Uterus (tissue), 4 donors: ENCODE measurements at places on chromosomes 12 and 14. TPM values are rescaled to one million over a fixed set of nuclear protein-coding genes. Genes with fewer than 3 reads are reported as not detected.

Gene PLCZ1
- total RNA-seq: not detected

Gene ADCY4
- 65.1 TPM for total RNA-seq

Gene MYF6
- not detected for total RNA-seq

Gene IFNG-AS1
- not detected for total RNA-seq

Gene ATP2B1
- total RNA-seq: 35.5 TPM

Gene MMP17
- total RNA-seq: 0.26 TPM

Gene PRH2
- not detected for total RNA-seq

Gene MGAT4C
- under 0.01 TPM for total RNA-seq

Gene RNFT2
- 4.7 TPM for total RNA-seq

Gene BDKRB2
- total RNA-seq: 4.6 TPM

Gene METTL3
- 47.4 TPM for total RNA-seq

Gene GDF3
- total RNA-seq: not detected

DNA sequence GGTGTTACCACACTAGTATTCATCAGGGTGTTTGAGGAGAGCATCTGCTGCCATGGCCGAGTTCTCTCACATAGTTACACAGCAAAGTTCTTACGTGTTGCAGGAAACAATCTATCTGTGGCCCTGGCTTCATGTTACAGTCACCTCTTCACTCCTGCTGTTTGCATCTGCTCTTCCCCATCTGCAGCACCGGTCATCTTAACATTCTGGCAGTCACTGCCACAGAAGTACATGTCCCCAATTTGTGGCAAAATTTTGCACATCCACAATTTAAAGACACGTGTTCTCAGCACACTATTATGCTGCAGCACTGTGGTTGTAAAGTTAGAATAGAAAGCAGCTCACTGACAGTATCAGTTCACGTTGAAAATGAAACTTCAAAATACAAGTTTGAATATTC lies 23.2 kb downstream of the MAPK1IP1L start:
- DNase-seq: no peak
- H3K4me1 ChIP-seq: no peaks in the 10 kb centered on the region
- H3K27ac ChIP-seq: no peak overlapping the region
- no peaks in the 10 kb centered on the region for H3K27me3 ChIP-seq
- no peaks in the 10 kb centered on the region for H3K36me3 ChIP-seq
- H3K4me3 ChIP-seq: no peak overlapping the region

- H3K27ac ChIP-seq: no peak overlapping the region
- H3K4me3 ChIP-seq: no peak overlapping the region
- no peaks in the 10 kb centered on the region for H3K27me3 ChIP-seq
- H3K36me3 ChIP-seq: no peaks in the 10 kb centered on the region
- no peaks in the 10 kb centered on the region for H3K4me1 ChIP-seq
- DNase-seq: no peak
These were observed 17.2 kb downstream of the ADGRD1 start for GRCh38 chr12:130970908-130971233.

- peak overlapping the region; percentile 57 for H3K27ac ChIP-seq
- H3K4me3 ChIP-seq: no peak overlapping the region
- peak; percentile 69 for DNase-seq
- H3K36me3 ChIP-seq: no peaks in the 10 kb centered on the region
- H3K4me1 ChIP-seq: peaks cover 27% of the 10 kb centered on the region
- H3K27me3 ChIP-seq: no peaks in the 10 kb centered on the region
These were observed 63.9 kb downstream of the NUAK1 start for GRCh38 chr12:106074706-106075392.

DNA sequence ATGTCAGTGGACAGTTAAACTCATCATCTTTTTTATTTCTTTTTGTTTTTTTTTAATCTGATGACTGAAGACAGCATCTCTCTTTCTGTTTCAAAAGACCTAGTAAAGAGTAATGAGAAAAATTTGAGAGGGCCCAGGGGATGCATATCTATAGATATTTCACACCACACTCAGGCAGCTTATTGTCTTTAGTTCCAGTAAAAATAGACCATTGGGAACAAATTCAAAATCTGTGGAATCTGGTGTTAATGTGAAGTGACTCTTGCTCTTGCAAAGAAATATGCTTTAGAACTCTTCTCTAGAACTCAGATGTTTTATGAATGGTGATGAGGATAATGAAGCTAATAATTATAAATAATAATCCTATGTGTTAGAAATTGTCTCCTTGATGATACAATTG lies 214.5 kb upstream of the ATP2B1 start:
- H3K4me3 ChIP-seq: no peak overlapping the region
- H3K27me3 ChIP-seq: no peaks in the 10 kb centered on the region
- no peaks in the 10 kb centered on the region for H3K36me3 ChIP-seq
- no peak overlapping the region for H3K27ac ChIP-seq

GRCh38 chr14:51596488-51597117 lies 55.1 kb upstream of the FRMD6 start:
- peak overlapping the region; percentile 85 for H3K27ac ChIP-seq
- H3K27me3 ChIP-seq: no peaks in the 10 kb centered on the region
- no peaks in the 10 kb centered on the region for H3K4me1 ChIP-seq
- DNase-seq: no peak
- H3K4me3 ChIP-seq: no peak overlapping the region

DNA sequence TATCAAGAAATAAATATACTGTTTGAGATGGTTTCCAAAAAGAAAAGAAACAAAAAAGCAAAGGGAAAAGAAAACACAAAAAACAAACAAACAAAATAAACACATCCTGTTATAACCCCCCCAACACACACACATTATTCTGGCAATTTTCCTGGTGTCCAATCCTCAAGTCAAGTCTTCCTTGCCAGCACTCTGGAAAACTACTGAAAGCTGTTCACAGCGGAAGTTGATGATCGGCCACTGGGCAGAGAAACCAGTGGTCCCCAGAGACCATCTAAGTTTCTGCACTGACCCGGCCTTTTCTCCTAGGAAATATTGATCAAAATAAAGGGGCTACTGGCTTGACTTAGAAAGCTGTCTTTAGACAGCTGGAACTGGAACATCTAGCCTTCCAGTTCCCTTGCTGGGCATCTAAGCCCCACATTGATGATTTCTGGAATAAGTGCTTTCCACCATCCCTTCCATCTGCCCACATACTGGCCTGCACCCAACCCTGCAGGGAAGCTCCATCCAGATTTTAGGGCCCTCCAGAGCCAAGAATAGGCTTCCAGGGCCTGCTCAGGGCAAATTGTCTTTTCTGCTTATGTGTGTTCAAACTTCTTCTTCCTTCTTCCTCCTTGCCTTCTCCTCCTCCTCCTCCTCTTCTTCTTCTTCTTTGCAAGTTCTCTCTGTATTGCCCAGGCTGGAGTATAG lies 11.6 kb upstream of the PPP1CC start:
- H3K27ac ChIP-seq: no peak overlapping the region
- no peaks in the 10 kb centered on the region for H3K36me3 ChIP-seq
- peak; percentile 25 for DNase-seq
- H3K4me1 ChIP-seq: no peaks in the 10 kb centered on the region

- no peaks in the 10 kb centered on the region for H3K36me3 ChIP-seq
- no peaks in the 10 kb centered on the region for H3K4me1 ChIP-seq
- no peaks in the 10 kb centered on the region for H3K27me3 ChIP-seq
- H3K4me3 ChIP-seq: no peak overlapping the region
- no peak overlapping the region for H3K27ac ChIP-seq
These were observed 739.7 kb downstream of the SLC6A15 start for GRCh38 chr12:84172823-84173424.

- H3K4me1 ChIP-seq: peaks cover 13% of the 10 kb centered on the region
- no peak overlapping the region for H3K27ac ChIP-seq
- H3K27me3 ChIP-seq: no peaks in the 10 kb centered on the region
- no peak for DNase-seq
- H3K4me3 ChIP-seq: no peak overlapping the region
- no peaks in the 10 kb centered on the region for H3K36me3 ChIP-seq
These were observed 274.5 kb downstream of the MED13L start for GRCh38 chr12:116002890-116003536.

DNA sequence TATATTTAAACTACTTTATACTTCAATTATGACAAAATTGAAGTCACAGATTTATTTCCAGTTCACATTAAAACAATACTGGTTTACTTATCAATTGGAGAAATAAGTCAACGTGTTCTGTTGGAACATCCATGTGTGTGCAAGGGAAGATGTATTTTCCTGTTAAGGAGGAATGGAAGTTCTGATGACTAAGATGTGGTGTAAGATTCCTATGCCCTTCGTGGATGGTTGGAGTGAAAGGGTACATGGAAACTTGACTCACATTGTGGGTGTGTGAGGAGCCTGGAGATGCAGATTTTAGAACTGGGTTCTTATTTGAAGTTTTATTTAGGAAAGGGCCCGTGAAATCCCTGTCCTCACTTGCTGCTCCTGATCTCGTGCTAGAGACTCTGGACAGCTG lies 95.3 kb downstream of the CATSPERB start:
- no peak overlapping the region for H3K4me3 ChIP-seq
- H3K27me3 ChIP-seq: no peaks in the 10 kb centered on the region
- no peaks in the 10 kb centered on the region for H3K36me3 ChIP-seq
- H3K27ac ChIP-seq: no peak overlapping the region

DNA sequence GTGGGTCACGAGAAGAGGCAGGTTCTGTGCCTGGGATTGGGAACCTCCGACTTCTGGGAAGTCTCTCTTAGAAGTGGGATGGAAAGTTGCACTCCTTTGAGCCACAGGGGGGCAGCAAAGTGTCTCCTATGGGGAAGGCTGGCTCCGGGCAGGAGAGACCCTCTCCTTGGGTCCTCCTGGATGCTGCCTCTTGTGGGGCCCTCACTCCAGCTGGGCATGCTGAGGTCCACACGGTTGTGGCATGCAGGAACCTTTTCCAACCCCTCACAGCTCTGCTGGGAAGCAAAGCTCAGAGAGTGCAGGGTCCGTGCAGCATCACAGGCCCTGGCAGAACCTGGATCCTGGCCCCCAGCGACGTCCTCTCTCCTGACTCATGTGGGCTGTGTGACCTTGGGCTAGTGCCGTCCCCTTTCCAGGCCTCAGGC lies 17.4 kb downstream of the SDSL start:
- no peaks in the 10 kb centered on the region for H3K4me1 ChIP-seq
- H3K27ac ChIP-seq: no peak overlapping the region
- DNase-seq: no peak
- H3K4me3 ChIP-seq: no peak overlapping the region
- no peaks in the 10 kb centered on the region for H3K36me3 ChIP-seq

DNA sequence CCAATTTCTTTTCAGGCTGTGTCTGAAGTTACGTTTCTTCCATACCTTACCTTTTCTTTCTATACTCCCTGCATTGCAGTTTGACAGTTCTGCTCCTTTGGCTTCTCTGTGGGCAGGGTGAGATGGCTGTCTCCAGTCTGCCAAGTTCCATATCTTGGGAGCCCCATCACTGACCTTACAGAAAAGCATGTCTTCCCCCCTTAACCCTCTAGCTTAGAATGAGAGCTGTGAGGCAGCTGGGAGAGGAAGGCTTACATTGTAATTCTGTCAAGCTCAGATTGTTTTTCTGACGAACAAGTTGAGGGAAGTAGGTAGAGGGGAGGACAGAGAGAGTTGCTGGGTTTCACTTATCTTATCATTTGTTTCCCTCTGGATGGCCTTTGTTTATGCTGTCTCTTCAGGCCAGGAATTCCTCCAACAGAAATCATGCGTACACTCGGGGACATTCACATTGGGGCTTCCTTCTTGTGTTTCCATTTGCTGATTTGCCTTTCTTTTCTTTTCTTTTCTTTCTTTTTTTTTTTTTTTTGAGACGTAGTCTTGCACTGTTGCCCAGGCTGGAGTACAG lies 9.3 kb downstream of the DAAM1 start:
- H3K27ac ChIP-seq: peak overlapping the region; percentile 64
- DNase-seq: no peak
- peaks cover 6% of the 10 kb centered on the region for H3K4me1 ChIP-seq
- H3K36me3 ChIP-seq: no peaks in the 10 kb centered on the region

DNA sequence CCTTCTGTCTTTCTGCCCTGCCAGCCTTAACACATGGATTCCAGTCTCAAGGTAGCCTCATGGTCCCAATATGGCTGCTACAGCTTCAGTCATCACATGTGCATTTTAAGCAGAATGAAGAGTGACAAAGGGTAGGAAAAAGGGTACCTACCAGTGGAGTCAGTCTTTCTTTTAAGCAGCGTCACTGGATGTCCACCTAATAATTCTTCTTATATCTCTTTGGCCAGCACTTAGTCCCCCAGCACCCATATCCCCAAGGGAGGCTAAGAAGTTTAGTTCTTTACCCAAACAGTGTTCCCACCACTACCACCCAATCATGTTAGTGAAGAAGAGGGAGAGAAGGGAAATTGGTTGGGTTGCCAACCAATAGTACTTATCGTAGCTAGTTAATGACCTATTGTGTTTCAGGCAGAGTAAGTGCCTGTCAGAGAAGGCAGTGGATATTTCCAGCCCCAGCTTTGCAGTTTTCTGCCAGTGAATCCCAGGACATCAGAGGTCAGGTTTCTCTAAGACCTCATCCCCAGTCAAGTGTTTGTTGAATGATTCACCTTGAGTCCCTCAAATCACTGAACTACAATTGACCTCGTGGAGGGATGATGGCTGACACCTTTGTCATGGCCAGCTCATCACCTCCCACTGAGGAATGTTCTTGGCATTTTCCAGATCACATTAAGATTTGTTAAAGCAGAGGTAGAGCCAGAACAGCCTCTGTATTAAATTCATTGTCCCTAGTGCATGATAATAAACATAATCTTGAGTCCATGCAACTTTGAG lies 250.9 kb upstream of the CRY1 start:
- no peak overlapping the region for H3K27ac ChIP-seq
- no peak for DNase-seq
- no peaks in the 10 kb centered on the region for H3K4me1 ChIP-seq
- H3K36me3 ChIP-seq: no peaks in the 10 kb centered on the region
- no peaks in the 10 kb centered on the region for H3K27me3 ChIP-seq
- no peak overlapping the region for H3K4me3 ChIP-seq

DNA sequence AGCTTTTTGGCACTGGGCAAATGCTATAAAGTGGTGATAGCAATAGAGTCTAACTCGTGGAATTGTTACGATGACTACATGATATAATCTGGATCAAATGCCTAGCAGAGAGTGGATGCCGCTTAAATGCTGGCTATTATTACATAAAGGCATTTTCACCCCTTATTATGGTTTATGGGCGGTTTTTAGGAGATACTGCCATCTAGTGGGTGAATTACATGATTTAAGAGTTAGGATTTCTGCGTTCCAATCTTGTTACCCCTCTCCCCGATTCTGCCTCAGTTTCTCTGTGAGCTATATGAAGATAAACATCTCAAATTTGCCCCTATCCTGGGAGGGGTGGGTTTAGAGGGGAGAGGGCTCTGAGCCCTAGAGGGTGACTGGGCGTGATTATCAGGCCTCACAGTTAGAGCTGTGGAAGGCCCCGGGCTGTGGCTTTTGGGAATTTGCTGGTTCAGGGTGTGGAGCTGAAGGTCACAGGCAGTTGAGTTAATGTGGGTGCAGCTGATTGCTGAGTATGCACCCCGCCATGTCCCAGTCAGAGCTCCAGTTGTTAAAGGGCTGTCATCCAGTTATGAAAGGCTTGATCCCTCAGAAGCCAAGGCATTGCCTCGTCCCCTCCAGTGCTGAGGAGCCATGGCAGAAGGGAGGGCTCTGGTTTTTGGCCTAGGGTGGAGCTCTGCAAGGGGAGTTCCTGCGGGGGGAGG lies 14.4 kb downstream of the CLSTN3 start:
- H3K27ac ChIP-seq: no peak overlapping the region
- H3K27me3 ChIP-seq: no peaks in the 10 kb centered on the region
- DNase-seq: peak; percentile 13
- H3K4me3 ChIP-seq: no peak overlapping the region

- H3K36me3 ChIP-seq: no peaks in the 10 kb centered on the region
- no peaks in the 10 kb centered on the region for H3K4me1 ChIP-seq
- H3K27me3 ChIP-seq: no peaks in the 10 kb centered on the region
- DNase-seq: no peak
These were observed 32.4 kb downstream of the YY1 start for GRCh38 chr14:100271247-100271939.
